ENCODE measurements at places on chromosomes 3 and 15.

GRCh38 chr15:100769975-100770340 lies 109.7 kb upstream of the ALDH1A3 start:
- DNase-seq, result no peak

DNA sequence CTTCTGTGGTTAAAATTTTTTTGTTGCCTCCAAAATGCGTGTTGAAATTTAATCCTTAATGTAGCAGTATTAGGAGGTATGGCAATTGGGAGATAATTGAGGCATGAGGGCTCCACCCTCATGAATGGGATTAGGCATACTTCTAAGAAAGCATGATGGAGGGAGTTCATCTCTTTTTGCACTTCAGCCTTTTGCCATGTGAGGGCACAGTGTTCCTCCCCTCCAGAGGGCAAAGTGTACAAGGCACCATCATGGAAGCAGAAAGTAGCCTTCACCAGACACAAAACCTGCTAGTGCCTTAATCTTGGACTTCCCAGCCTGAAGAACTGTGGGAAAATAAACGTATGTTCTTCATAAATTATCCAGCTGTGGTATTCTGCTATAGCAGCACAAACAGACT lies 429.5 kb downstream of the ZIC1 start:
- no peak for DNase-seq

DNA sequence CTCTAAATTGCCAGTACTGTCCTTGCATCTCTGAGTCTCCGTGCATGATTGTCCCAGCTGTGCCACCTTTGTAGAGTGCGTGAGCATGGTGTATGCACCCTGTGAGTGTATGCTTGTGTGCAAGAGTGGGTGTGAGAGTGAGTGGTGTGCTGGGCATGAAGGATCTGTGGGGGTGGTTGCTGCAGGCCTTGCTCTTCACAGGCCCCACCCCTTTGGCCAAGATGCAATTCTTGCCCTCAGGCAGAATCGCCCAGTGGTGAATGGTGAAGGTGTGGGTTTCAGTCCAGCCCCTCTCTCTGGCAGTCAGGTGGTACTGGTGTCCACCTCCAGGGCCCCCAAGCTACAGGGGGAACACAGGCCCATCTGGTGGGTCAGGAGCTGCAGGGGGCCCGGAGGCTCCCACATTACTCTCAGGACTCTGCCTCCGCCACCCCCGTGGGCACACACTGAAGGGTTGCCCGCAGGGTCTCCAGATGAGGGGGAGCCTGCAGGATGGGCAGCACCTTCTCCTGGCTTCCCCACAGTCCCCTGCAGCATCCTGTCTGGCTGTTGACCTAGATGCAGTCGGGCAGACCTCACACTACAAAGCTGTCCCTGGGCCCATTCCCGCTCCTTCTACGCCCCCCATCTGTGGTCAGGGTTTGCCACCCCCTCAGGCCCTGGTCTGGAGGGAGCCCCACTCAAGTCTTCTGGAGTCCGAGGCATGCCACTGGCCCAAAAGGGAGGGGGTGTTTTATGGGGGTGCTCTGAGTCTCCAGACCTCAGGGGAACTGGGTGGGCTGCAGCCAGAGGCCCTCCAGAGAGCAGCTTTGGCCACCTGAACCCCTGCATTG lies 8.3 kb upstream of the ROPN1B start:
- no peak for DNase-seq

- no peak for DNase-seq
Observed at GRCh38 chr3:60308808-60309207, 942.4 kb downstream of the FHIT start.

GRCh38 chr3:32480604-32481003 lies 22.0 kb downstream of the CMTM6 start:
- DNase-seq, result no peak

GRCh38 chr3:193621127-193621526 lies 28.1 kb downstream of the OPA1 start:
- DNase-seq, result no peak

GRCh38 chr3:99330924-99331532 lies 307.4 kb upstream of the COL8A1 start:
- no peak for DNase-seq

- DNase-seq, result no peak
Observed at GRCh38 chr3:197300361-197300760, 1.9 kb upstream of the DLG1 start.

DNA sequence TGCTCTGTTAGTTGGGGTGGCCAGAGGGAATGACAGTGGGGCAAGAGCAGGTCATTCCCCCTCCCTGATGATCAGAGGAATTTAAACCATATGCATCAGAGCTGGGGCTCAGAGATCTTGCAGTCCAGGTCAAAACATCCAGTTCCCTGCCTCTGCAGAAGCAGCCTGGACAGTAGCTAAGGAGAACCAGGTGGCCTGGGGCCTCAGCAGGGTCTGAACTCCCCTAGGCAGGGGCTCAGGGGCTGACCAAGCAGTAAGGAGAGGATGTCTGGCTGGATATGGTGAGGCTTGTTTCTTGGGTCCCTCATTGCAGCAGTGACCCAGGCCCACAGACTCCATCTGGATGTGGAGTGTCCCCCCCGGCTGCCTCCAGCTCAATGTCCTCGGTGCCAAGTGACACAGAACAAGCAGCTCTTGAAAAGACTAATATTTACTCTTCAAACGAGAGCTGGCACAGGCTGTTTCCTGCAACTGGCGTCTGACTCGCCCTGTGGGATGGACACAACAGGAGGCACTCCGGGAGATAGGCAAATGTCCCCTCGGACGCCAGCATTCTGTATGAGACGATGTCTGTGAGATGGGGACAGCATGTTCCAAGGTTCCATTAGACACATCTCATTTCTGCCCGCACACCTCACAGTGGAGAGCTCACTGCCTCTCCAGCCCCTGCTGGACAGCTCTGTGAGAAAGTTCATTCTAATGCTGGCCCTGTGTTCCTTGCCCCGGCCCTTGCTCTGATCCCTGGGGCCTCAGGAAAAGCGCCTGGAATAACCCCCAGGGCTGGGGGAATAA lies 37.1 kb downstream of the SEC22C start:
- no peak for DNase-seq

- no peak for DNase-seq
Observed at GRCh38 chr3:59775106-59775505, 725.3 kb upstream of the CFAP20DC start.

- DNase-seq, result no peak
Observed at GRCh38 chr3:186959029-186959624, 28.8 kb downstream of the ST6GAL1 start.

DNA sequence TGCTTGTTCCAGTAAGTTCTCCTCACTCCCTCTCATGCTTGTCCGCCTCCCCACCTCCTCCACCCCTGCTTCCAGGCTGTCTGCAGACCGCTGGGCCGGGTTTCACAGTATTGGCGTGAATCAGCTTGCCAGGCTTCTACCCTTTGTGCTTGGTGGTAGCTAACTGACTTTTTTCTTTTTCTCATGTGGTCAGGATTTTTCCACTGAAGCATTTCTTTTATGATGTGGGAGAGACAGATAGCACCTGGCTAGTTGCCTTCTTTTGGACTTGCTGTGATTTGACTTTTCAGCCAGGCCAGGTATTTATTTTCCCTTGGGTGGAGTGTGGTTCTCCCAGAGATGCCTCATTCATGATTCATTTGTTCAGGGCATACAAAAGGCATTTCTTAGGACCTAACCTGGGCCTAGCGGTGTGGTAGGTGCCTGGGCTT lies 60.6 kb downstream of the ST6GAL1 start:
- no peak for DNase-seq

- DNase-seq, result no peak
Observed at GRCh38 chr15:28033443-28033842, 65.7 kb downstream of the OCA2 start.

- no peak for DNase-seq
Observed at GRCh38 chr3:139634111-139634635, 43.6 kb downstream of the NMNAT3 start.

DNA sequence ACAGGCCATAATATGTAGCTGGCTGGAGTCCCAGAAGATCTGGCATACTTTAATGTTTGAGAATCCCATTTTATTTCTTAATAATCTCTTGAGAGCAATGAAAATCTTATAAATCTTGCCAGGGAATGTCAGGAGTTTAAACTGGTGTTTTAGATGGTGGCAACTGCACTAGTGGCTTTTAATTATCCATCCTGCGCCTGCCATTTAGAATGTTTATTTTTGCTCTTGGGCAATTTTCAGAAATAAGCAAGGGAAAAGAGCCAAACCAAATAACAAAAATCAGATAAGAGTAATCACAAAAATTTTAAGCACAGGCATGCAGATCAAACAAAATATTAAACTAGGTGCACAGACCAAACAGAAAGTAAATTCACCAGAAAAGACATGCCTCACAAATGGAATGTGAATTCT lies 41.9 kb upstream of the UBP1 start:
- no peak for DNase-seq

DNA sequence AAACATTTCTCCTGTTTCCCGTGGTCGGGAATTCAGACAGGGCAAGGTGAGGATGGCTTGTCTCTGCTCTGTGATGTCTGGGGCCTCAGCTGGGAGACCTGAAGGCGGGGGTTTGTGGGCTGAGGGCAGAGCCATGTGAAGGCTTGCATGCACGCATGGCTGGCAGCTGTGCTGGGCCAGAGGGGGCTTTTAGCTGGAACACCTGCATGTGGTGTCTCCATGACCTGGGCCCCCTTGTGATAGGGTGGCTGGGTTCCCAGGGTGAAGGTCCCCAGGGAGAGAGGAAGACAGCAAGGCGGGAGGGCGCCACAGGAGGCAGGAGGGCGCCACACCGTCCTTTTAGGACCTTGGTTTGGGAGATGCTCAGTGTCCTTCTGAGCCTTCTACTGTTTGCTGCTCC lies 101.6 kb upstream of the PRR23E start:
- DNase-seq, result no peak

DNA sequence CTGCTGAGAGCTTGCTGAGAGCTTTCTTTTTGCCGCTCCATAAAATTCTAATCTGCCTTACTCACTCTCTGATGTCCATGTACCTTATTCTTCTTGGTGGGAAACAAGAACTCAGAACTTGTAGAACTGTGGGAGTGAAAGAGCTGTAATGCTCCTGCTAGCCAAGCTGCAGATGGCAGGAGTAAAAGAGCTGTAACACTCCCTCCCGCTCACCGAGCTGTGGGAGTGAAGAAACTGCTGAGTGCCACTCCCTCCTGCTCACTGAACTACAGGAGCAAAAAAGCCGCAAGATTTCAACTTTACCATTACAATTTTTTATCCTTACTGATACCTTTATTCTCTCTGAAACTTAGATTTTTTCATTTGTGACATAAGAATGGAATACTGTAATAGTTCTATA lies 199.1 kb downstream of the SI start:
- no peak for DNase-seq

DNA sequence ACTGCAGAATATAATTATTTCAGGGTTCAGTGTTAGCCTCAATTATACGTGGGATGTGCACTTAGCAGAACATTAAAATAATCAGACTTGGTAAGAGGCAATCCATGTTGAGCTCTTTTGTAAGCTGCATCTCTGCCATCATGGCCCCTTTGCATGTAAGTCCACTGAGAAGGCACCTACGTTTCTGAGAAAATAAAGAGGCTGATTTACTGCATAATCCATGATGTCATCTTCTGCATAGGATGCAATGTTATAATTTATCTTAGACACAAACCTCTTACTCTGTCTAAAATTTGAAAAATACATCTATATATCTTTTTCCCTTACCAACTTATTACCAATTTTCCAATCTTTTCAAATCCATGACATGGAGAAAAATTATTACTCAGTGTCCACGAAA lies 1294.7 kb downstream of the ZPLD1 start:
- DNase-seq, result no peak

DNA sequence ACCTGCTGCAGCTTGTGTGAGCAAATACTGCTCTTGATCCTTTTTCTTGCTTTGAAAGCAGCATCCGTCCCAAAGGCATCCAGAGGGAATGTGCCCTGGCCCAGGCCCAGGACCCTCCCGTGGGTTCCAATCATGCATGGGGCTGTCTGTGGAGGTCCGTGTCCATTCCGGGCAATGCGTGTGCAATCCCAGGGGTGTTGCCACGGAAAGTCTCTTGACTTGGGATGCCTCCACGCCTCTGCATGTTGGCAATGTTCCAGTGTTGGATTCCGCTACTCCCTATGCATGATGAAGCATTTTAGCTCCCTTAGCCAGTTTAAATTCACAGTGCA lies 105.7 kb downstream of the SNRPN start:
- DNase-seq, result no peak

GRCh38 chr3:24343084-24343783 lies 151.4 kb downstream of the THRB start:
- no peak for DNase-seq

DNA sequence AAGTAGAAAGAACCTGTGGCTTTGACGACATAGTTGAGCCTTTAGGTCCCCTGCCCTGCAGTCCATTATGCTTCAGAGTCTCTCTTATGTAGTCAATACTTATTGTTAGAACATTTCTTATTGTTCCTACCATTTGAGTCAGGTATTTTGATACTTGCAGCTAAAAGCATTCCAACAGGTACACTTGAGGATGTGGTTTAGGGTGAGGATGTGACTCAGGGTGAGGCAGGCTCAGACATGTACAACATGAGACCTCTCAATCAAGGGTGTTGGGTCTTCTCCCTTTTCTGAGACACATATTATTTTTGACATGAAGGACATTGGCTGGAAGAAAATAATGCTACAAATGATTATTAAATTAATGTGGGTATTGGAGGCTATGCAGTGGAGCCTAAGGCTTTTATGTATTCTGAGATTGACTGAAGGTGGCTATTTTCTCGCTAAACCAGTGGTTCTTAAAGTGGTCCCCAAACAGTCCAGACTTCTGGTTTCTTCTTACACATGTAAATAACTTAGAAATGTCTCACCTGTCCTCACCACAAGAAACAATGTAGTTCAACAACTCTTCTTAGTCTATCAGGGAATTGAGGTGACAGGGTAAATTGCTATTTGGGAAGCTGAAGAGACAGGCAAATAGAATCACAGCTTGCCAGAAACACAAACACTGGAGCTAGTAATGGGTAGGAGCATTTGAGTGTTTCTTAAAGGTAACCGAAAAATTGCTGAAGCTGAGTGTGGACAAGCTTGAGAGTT lies 135.5 kb upstream of the ZPLD1 start:
- no peak for DNase-seq

DNA sequence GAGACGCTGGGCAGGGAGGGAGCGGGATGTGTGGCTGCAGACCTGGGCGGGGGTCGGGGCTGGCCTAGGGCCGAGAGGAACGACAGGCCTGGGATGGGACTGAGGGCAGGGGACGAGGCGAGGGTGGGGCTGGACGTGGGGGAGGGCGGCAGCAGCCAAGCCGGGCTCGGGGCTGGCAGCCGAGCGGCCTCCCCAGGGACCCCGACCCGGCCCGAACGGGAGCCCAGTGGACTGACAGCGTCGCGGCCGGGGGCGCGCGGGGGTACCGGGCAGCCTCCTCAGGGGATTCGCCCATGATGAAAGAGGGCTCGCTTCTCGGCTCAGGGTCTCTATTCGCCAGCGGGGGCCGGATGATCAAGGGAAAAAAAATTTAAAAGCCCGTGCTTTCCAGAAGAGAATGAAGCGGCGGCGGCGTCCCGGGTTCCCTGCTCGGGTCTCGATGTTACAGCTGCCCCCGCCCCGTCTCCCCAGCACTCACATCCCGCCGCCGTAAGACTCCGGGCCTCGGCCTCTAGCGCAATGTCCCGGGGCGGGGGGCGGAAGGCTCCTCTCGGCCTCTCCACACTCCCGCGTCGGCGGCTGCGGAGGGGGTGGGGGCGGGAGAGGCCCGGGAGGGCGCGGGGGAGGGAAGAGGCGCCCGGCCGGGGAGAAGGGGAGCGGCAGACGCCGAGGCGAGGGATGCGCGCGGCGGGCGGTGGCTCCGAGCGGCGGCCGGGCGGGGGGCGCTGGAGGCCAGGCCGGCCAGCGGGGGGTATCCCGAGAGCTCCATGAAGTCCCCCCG lies 4.3 kb downstream of the PTH1R start:
- DNase-seq, result no peak
